Glomerular endothelial cell (primary cell): ENCODE measurements at places on chromosomes 6 and 20.

DNA sequence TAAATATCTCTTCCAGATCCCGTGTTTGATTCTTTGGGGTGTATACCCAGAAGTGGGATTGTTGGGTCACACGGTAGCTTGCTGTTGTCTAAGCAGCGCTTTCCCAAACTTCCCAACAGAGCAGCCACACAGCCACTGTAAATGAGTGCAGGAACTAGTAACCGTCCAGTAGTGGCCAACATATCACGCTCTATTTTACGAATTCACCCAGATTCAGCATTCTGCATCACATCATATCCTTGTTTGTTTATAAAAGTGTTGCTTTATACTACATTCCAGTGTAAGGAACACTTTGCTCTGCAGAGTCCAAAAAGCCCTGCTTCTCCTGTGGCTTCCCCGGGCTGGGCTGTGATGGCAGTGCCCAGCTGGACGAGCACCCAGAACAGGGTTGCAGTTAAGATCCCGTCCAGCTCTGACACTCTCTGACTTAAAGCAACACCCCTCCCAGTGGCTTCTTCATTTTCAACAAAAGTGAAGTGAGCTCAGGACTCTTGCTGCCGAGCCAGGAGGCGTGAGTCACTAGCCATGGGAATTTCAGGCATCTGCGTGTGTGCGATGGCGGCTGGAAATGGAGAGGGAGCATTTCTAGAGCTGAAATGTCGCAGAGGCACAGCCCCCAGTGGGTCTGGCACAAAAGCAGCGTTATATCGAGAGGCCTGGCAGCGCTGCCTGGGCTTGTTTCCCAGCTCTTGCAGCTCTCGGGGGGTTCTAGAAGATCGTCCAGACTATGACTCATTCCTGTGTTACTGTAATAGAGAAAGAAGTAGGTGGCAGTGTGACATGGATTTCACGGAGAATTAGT, 216.3 kb upstream of the ECI2 start:
- DNase-seq = no peak

GRCh38 chr6:153725456-153725855, 313.6 kb upstream of the OPRM1 start:
- no peak for DNase-seq

DNA sequence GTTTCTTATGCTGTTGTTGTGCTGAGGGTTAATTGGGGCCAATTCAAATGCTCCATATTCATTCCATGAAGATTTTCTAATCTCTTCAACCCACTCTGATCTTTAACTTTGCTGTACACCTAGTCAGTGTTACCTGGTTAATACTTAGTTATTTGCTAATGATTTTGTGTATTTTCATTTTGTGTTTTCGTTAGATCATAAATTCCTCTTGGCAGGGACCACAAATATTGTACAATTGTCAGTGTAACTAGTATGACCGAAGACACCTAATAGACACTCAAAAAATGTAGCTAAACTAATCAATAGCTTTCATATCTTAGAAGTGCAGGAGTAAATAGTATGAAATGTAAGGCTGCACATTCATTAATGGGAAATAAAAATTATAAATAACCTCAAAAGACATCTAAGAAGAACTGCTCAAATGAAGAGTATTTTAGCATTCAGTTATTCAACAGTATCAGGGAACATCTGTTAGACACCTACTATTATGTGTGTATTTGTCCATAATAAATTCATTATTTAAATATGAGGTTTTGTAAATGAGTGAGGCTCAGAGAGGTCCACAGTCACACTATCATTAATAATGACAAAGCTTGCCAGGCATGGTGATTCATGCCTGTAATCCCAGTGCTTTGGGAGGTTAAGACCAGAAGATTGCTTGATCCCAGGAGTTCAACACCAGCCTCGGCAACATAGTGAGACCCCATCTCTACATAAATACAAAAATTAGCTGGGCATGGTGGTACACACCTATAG, 13.4 kb upstream of the HSF2 start:
- no peak for DNase-seq

DNA sequence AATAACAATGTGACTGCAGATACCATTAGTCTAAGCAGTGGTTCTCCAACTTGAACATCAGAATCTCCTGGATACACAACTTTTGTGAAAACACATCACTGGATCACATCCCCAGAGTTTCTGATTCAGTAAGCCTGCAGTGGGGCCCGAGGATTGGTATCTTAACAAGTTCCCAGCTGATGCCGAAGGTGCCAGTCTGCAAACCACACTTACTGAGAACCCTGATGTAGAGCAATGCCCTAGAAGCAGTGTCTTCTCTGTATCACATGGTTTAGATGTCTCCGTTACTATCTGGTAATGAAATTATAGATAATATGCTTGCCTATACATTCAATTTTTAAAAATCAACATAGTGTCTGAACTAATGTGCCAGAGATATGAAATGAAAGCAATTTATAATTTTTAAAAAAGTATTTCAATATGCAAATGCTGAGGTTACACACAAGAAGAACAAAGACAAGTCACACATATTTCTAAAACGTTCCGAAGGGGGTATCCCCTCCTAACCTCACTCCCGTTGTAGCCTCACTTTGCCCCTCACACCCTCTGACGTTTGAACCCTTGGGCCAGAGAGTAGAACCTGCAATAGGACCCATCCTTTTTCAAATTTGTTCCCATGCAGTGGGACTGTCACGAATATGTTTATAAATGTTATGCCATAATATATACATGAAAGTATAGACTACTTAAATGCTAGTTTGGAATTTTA, 115.4 kb upstream of the SAMD5 start:
- DNase-seq = no peak

- no peak for DNase-seq
These were observed 172.2 kb upstream of the HEY2 start for GRCh38 chr6:125577124-125577662.

- no peak for DNase-seq
These were observed 348.1 kb downstream of the CDC5L start for GRCh38 chr6:44735630-44735963.

DNA sequence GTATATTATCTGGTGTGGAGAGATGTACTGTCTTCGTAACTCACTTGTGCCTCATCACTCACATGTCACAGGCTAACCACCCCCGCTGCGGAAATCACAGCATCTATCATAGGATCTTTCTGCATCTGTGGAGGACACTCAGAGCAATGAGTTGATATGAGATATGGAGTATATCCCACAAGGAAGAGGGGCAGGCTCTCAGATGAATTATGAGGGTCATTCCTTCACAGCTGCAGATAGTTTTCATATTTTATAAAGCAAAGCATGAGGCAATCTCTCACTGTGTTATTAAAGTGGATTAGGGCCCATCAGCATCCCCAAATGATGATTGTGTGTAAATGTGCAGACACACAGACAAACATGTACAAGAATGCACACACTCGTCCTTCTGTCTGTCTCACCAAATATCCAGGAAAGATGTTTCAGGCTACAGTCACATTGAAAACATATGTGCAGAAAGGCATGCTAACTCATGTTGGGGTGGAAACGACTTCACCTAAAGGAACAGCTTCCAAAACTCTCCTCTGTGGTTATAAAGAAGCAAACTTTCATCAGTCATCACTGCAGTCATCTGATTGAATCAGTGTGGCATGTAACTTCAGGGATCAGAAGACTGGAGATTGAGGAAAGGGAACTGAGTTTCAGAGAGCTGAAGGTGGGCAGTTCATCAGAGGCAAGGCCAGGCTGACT, 164.7 kb downstream of the FOXC1 start:
- no peak for DNase-seq

DNA sequence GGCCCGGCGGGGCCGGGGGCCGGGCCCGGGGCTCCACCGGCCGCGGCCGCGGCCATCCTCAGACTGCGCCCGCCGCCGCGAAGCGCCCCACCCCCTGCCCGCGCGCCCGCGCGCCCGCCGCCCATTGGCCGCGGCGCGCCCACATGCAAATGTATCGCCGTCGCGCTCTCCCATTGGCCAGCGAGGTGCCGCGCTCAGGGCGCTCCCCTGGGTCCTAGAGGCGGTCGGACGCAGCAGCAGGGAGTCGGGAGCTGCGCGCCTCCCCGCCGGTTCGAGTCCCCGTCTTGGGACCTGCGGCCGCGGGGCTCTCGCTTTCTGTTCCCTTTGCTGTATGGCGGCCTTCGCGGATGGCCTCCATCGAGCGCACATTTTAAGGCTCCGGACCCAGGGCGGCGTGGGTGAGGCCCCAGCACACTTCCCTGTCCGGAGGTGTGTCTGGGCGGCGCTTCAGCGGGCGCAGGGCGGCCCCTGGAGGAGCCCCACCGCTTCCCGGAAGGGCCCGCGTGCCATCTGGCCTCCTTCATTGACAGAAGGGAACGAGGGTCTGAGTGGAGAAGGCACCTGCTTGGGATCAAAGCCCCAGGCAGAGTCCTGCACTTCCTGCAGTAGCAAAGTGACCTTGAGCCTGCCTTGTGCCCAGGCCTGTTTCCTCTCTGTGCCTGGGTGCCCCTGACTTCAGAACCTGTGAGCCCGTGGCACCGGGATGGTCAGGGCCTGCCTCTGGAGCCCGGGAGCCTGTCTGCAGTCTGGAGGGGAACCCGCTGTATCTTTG, at the start of gene CABLES2:
Gene CABLES2 (minus strand): TSS at position 65 of the 772 bp plus-strand sequence. CDS start 9 bp downstream, at position 56.
- DNase-seq = peak; percentile 14

GRCh38 chr6:27156874-27157458, 90.5 kb upstream of the PRSS16 start:
- no peak for DNase-seq

GRCh38 chr6:47335466-47335865, 25.8 kb upstream of the TNFRSF21 start:
- no peak for DNase-seq

GRCh38 chr6:26536571-26537159, 1.5 kb upstream of the HMGN4 start:
- DNase-seq = no peak

DNA sequence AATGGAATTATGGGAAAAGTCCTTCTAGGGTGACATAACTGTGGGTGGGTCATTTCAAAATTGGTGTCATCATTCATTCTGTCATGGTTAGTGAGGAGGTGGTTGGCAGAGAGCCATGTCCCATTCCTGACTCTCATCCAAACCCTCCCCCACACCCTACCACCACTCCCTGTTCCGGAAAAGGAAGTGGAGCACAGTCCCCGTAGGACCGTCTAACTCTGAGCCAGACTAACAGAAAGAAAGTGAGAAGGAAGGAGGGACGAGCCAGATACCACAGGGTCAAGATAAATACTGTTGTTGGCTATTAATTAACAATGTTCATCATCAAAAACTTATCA, 4.8 kb downstream of the TRIM10 start:
- DNase-seq = no peak

DNA sequence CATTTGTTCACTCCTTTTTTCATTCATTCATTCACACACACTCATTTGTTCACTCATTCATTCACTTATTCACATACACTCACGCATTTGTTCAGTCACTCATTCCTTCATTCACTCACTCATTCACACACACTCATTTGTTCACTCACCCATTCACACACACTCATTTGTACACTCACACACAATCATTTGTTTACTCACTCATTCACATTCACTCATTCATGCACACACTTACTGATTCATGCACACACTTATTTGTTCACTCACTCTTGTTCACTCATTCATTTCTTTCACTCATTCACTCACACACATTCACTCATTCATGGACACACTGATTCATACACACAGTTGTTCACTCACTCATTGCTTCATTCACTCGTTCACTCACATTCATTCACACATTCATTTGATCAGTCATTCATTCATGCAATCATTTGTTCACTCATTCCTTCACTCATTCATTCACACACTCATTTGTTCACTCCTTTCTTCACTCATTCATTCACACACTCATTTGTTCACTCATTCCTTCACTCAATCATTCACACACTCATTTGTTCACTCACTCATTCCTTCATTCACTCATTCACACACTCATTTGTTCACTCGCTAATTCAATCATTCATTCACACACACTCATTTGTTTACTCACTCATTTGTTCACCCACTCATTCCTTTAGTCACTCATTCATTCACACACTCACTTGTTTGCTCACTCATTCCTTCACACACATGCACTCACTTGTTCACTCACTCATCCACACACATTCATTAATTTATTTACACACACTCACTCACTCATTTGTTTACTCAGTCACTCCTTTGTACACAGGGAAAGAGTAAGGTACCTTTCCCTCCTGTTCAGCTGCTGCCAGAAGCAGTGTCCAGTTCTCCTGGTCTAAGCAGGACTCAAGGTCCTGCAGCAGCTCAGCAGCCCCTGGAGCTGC, 50.7 kb upstream of the BHLHE23 start:
- no peak for DNase-seq

GRCh38 chr6:50077385-50077784, 27.7 kb upstream of the DEFB112 start:
- DNase-seq = no peak

DNA sequence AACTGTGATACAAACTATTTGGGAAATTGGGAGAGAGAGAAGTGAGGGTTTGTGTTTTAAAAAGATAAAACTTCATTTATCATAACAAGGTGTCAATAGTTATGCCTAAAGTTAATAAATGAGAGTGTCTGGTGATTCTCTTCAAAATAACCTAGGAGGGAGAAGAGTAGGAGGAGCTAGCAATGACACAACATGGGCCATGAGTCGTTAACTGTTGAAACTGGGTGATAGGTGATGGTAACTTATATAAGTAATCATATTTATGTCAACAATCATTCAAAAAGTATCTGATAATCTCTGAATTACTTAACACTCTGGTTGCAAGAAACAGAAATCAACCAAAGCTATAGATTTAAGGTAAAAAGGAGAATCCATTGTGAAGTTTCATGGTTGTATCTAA, 46.8 kb upstream of the INSM1 start:
- no peak for DNase-seq

- DNase-seq = no peak
These were observed 317.1 kb upstream of the FERMT1 start for GRCh38 chr20:6439737-6440442.

GRCh38 chr6:111361648-111362047, 121.4 kb downstream of the REV3L start:
- DNase-seq = peak; percentile 5

- no peak for DNase-seq
These were observed 117.2 kb upstream of the ESR1 start for GRCh38 chr6:151690303-151690702.

DNA sequence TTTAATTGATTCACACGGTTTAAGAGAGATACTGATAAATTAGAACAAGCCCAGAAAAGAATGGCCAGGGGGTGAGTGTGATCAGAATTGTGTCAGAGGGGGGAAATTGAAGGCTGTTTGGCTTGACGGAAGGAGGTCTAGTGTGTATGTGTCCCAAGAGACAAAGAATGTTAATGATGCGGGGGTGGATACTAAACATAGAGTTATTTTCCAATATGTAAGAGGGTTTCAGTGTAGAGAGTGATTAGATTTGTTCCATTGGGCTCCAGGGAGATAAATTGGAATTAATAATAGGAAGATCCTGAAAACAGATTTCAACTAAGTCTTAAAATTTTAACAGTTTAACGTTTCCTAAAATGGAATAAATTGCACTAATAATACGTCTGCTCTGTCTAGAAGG, 38.1 kb upstream of the UTRN start:
- DNase-seq = no peak
